ENCODE measurements at places on chromosomes 13 and 19. TPM values are rescaled to one million over a fixed set of nuclear protein-coding genes. Genes with fewer than 3 reads are reported as not detected.

DNA sequence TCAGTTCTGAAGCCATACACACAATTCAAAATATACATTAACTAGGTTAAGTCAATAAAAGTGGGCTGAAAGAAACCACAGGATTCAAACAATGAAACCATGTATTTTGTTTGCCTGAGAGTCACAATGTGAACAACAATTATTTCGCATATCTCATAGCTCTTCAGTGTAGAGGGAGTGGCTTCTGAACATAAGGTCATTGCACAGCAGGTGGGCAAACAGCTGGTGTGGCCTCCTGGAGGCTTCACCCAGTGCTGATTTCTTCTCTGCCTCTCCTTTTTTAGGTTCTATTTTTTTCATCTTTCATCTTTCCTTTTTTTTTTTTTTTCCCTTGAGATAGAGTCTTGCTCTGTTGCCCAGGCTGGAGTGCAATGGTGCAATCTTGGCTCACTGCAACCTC lies 40.4 kb upstream of the ZNF254 start:
- no peak for DNase-seq

DNA sequence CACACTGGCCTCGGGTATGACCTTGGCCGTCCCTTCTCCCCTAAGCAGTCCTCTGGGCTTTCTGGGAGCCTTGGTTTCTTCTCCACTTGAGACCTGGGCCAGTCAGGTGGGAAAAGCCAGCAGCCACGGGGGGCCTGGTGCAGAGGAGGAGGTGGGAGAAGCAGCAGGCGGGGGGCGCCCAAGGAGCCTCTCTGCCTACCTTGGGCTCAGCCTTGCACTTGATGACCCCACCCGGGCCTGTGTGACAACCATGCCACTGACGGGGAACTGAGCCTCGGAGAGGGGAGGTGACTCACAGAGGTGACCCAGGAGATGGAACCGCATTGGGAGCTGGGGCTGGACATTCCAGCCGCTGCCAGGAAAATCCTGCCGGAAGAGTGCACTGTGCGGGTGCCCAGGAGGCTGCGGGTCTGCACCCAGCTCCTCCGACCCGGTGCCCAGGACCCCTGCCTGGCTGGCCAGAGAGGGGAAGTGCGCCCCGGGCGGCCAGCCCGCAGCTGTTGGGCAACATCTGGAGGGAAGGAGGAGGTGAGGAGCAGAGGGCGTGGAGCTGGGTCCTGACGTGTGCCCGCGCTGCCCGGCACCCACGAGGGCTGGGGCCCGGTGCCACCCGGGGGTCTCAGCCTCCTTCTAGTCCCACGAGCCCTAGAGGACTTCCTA lies 23.4 kb upstream of the SLC7A10 start:
- DNase-seq: peak; percentile 68

- DNase-seq: no peak
Observed at GRCh38 chr19:51099047-51099382, 9.2 kb downstream of the CTU1 start.

- DNase-seq: no peak
Observed at GRCh38 chr13:78758549-78758948, 99.6 kb upstream of the OBI1 start.

DNA sequence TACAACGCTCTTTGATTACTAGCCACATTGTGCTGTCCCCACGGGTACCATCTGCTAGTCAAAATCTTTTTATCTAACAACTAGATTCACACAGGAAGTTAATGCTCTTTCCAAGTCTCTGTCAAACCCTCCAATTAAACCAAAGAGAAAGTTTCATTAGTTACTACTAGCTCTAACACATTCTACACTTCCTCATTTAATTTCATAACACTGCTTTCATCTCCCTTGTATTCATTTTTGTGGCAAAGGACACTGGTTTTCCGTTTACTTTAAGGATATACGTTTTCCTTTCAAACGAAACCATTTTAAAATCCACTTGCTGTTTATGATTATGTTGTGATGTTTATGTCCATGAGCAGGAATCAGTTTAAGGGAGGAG lies 5.3 kb downstream of the DYRK1B start:
- no peak for DNase-seq

GRCh38 chr13:102484329-102484728 lies 82.5 kb upstream of the FGF14 start:
- DNase-seq: no peak

DNA sequence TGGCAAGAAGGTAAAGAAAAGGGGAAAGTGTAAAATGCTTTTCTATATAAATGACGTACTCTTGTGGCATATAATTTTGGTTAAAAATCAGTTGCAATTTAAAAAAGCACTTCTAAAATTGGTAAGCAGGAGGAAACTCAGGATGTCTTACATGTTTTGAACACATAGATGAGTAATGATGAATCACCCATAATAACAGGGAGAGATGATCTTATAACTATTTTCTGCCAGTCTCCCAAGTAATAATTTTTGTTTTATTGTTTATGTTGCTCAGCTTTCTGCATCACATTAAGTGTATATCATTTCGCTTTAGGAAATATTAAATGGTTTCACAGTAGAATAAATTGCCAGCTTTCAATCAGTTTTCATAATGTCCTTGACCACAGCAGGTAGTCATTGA lies 1430.7 kb upstream of the PCDH20 start:
- DNase-seq: no peak

DNA sequence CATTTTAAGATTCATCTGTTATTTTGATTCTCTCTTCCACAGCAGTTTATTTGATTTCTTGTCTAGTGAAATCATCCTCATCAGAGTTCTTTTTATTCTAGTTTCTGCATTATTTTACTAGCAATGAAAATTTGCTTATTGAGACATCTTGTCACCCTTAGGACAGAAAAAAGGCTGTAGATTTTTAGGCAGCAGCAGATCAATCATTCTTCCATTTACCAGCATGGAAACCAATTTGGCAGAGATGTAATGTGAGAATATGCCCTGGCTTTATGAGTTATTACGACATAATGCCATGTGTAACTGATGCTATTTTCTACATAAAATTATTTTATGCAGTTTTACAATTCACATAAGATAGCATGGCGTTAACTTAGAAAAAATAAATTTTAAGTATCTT lies 688.6 kb upstream of the SLC10A2 start:
- no peak for DNase-seq

- no peak for DNase-seq
Observed at GRCh38 chr13:106602178-106602577, 34.2 kb upstream of the ARGLU1 start.

GRCh38 chr13:56102641-56103040 lies 1038.1 kb upstream of the PRR20A start:
- no peak for DNase-seq

Gene PBX4
- total RNA-seq: not detected

Gene PDS5B
- total RNA-seq: 22.9 TPM

Gene F2RL3
- total RNA-seq: 0.16 TPM

Gene APC2
- 0.22 TPM for total RNA-seq

Gene CCNA1
- total RNA-seq: not detected

Gene PLPP2
- 0.56 TPM for total RNA-seq
